Fibroblast of skin of back (primary cell): ENCODE measurements at places on chromosomes 12 and 14.
A peak's percentile ranks its signal among the peaks of the same experiment; 100 is the strongest.

GRCh38 chr12:50986966-50987737 lies 34.8 kb downstream of the HIGD1C start:
- peak; percentile 55 for DNase-seq

GRCh38 chr14:69260861-69261564 lies 1.1 kb downstream of the GALNT16 start:
- DNase-seq: no peak

- no peak for DNase-seq
These were observed 12.8 kb downstream of the ABHD4 start for GRCh38 chr14:22610931-22611330.

- peak; percentile 35 for DNase-seq
These were observed 693 bp upstream of the RIMKLB start for GRCh38 chr12:8697120-8697475.

- no peak for DNase-seq
These were observed 354.5 kb upstream of the FOXG1 start for GRCh38 chr14:28412077-28412476.

- peak; percentile 68 for DNase-seq
These were observed 746.4 kb upstream of the FLRT2 start for GRCh38 chr14:84783511-84783910.

- DNase-seq: peak; percentile 13
These were observed 14.9 kb downstream of the C2CD5 start for GRCh38 chr12:22529281-22530060.

DNA sequence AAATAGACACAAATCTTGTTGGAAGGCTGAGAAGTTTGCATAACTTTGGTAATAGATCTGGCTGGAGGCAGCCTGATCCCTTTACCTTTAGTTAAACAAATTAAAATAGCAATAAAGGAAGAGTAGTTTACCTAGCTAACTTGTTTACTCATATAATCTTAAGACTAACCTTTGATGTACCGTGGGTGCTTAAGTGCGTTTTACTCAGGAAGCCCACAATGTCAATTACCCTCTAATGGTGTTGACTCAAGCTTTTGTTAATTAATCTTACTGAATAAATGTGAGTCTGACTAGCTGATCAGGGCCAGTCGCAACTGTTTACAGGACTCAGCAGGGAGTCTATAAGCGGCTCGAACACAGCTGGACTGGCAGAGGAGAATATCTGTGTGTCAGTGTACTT lies 51.5 kb downstream of the FAR2 start:
- no peak for DNase-seq

DNA sequence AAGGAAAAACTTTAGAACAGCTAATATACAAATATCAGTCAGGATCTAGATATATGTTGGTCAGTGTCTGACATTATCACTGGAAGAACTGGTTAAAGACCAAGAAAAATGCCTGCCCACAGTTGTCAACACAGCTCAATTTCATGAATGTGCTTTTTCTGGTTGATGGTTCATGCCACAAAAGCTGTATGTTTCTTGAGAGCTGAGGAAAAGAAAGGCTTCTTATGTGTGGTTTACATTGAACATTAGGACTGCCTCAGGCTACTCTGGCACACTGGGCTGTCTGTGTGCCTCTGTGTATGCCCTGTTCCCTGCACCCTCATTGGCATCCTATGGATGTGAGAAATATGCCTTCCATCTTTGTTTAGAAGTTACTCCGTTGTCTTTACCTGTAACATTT lies 218.8 kb upstream of the RGS6 start:
- no peak for DNase-seq

DNA sequence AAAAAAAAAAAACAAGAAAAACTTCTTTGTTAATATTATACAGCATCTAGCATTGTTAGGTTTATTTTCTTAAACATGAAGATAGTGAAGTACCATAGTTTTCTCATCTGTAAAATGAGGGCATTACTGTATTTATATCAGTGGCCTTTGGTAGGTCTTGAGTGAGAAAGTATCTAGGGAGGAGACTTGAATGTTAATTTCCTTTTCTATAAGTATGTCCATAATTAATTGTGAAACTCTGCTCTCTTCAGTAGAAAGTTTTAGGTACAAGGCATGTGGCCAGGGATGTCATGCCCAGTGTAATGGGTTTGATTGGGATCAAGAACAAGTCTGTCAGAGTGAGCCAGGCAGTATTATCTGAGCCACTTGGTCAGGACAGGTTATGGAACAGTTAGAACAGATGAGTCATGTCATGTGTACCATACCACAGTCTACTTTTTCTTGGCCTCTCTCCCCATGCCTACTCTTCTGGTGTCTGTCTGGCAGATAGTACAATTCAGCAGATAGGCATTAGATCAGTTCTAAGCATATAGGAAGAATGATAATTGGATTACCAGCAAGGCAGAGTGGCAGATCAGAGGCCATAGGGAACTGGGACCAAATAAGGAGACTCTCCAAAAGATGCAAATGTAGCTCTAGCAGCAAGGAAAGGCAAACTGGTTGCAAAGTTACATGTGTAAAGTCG lies 30.4 kb downstream of the FBXO34 start:
- DNase-seq: peak; percentile 47

- no peak for DNase-seq
These were observed 5.2 kb upstream of the GNG2 start for GRCh38 chr14:51855234-51855633.

DNA sequence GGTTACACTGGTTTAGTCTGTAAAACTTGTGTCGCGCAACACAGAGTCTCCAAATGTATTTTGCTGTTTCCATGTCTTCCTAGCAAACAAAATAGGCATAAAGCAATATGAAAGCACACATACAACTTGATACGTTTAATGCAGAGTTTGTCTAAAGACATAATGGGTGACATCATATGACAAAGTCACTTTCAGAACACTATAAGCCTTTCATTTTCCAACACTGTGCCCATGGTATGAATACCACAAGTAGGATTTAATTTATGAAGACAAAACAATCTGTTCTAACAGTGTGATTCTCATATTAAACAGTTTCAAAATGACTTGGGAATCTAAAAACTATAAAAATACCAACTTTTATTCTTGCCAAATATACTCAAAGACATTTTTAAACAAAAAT lies 58.4 kb downstream of the PTPN21 start:
- no peak for DNase-seq

GRCh38 chr12:79561401-79562132 lies 129.2 kb downstream of the PAWR start:
- no peak for DNase-seq

DNA sequence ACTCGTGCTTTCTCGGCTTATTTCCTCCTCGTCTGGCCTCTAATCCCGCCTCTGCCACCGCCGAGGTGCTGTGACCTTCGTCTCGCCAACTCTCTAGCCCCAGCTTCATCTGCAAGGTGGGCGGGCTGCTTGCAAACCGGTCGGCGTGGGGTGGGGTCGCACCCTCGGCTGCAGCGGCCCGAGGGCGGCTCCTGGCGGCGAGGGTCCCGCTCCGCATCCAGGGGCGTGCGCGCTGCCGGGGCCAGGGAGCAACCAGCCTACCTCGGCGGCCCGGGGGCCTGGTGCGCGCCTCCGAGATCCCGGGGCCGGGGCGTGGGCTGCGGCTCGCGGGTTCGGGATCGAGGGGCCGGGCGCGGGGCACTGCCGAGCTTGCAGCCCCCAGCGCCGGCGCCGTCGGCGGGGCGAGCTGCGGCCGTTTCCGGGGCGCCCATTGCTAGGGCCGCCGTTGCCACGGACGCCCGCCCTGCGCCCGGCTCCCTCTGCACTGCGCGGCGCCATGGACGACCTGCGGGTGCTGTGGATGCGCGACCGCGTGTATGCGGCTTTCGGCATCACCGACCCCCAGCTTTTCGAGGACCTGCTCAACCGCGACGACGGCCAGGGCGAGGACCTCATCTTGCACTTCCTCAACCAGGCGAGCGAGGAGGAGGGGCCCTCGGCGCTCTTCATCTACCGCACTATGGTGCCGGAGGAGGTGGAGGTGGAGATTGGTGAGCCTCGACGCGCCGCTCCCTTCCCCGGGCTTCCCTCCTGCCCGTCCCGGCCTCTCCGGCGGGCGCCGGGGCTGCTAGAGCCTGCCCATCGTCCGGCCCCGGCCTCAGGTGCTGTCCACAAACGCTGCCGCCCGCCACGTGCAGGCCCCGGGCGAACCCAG lies at the start of gene DNAH10:
DNAH10 (plus strand) TSS at position 461 of the 874 bp plus-strand sequence; CDS start at position 497, 36 bp downstream.
- peak; percentile 11 for DNase-seq

DNA sequence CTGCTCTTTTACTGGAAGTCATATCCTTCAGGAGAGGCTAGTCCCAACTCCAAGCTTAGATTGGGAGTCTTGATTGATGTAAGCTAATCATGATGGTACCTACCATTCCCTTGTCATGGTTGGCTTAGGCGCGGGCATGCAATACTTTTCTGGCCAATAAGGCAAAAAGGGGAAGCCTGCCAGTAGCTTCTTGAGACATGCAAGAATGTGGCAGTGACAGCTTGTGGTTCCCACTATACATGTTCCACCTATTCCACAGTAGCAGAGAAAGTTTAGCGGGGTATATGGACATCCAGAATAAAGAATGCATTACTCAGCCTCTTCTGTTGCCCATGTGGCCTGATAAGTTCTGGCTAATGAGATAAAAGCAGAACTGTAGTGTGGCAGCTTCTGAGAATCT lies 55.0 kb downstream of the AP5M1 start:
- no peak for DNase-seq

- peak; percentile 46 for DNase-seq
These were observed 37.3 kb upstream of the ADGRD1 start for GRCh38 chr12:130916241-130916911.

- no peak for DNase-seq
These were observed 91.9 kb downstream of the FRMD6 start for GRCh38 chr14:51743588-51744000.

DNA sequence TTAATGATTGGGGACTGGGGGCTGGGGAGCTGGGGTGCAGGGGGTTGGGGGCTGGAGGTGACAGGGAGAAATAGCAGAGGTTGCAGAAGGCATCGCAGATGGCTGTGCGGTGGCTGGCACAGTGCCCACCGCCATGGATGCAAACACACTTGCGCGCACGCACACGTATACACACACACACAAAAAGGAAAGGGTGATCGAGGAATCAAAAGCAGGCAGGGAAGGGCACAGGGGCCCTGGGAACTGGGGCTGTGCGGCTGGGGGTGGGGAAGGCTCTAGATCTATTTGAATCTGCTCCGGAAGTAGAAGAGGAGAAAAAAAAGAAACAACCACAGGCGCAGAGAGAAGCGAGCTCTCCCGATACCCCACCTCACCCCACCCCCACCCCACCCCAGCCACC lies 39.4 kb downstream of the ZFHX2 start:
- DNase-seq: no peak

DNA sequence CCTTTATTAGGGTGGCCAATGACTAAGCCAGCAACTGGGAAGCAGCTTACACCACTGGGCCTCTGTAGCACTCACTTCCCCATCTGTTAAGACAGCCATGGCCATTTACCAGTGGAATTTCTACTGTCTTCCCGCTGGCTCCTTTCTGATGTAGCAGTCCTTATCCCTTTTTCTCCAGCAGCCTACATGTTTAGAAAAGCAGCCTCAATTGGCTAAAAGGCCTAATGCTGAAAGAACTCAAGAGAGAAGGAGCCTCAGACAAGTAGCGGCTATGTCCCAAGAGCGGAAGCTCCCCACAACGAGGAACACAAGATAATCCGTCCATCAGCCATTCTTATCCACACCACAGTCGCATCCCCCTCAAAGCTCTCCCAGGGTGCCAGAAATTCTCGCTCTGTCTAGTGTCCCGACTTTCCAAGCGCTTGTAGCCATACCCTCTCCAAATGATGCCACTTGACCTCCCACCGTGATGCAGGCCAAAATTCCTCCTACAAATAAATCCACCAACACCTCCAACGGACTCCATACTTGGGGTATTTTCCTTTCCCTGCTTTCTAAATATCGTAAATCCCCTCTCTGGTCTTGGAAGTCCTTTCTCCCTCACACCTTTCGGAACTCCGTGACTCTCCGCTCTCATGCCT lies 624 bp downstream of the M6PR start:
- DNase-seq: peak; percentile 29

GRCh38 chr12:95230313-95230712 lies 12.7 kb downstream of the VEZT start:
- DNase-seq: no peak

GRCh38 chr14:54562334-54562733 lies 4.6 kb upstream of the SAMD4A start:
- DNase-seq: peak; percentile 87

- peak; percentile 80 for DNase-seq
These were observed at the start of gene PELI2 for GRCh38 chr14:56117765-56118610. Gene PELI2 (plus strand): TSS chr14:56118411. CDS start chr14:56118661, 250 bp downstream.

DNA sequence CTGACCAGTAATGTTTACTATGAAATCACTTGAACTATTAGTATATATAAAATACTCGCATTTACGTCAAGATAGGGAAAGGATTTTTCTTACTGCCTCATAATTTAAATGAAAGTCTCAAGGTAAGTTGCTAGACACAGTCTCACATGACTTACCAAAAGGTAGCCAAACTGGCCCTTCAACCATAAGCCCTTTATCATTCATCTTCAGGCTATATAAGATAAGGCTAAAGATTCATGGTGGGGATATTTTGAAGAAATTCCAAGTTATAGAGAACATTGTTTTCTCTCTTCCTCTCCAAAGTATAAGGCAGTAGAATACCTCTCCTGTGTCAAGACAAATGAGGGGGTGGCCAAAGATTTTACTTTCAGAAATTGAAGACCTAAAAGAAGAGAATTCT lies 23.4 kb downstream of the KIF21A start:
- DNase-seq: no peak

DNA sequence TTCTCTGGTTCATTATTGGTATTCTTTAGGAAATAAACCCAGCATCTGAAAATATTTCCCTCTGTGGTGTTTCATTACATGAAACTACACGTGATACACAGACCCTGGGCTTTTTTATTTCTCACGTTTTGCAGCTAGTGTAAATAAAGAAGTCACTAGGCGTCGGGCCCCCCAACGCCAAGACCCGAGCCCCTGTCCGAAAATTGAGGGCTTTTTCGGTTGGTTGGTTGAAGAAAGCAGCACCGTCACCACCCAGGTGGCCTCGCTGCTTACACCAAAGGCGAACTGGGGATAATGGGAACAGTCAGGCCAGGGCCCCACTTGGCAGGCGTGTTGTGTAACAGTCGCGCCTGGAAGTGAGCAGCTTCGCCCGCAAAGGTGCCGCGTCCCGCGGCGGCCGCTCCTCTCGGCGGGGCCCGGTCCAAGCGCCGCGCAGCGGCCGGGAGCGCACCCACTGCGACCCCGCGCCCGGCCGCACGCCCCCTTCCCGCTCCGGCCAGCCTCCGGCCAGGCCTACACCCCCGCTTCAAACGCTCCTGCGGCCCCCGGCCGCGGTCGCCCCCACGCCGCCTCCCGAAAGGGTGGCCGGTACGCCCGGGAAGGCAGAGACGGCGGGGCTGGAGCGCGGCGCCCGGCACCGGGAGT lies 1.2 kb downstream of the DUSP16 start:
- peak; percentile 49 for DNase-seq

GRCh38 chr12:9337656-9338055 lies 129.5 kb upstream of the PZP start:
- DNase-seq: no peak

DNA sequence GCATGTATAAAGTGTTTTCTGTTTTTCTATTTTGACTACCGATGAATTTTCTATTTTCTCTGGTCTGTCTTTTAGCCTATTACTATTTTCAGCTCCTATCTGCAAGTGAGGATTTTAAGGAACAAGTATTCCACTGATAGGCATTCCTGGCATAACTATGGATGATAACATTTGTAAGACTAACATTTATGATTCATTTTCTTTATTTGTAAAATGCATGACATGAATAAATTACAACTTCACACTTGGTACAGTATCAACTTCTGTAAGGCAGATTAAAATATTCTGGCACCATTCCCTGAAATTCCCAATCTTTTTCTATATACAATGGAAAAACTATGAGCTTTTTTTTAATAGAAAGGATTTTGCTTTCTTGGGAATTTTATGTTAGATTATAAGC lies 121.0 kb upstream of the GARIN2 start:
- peak; percentile 44 for DNase-seq

- DNase-seq: no peak
These were observed 12.5 kb downstream of the PACS2 start for GRCh38 chr14:105326891-105327694.

GRCh38 chr14:54768501-54769129 lies 134.0 kb downstream of the GCH1 start:
- peak; percentile 66 for DNase-seq
